ENCODE measurements at places on chromosomes 13 and 19.

- no peak for DNase-seq
These were observed 270.9 kb downstream of the LMO7 start for GRCh38 chr13:75907044-75907443.

DNA sequence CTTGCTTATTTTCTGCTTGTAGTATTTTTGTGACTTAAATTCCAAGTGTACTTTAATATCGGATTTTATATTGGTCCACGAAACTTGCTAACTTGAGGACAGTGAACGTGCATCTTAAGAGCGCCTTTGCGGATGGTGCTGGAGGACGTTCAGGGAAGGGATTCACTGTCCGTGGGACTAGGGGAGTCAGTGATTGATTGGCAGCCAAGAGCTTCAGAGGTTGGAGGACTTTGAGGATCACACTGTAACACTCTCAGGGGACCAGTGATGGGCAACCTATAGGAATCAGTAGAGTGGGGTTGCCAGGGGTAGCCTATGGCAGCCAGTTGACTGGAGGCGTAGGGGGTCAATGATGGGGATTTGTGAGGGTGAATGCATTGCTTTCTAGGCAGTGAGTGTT lies 516 bp downstream of the ZNF175 start:
- no peak for DNase-seq

DNA sequence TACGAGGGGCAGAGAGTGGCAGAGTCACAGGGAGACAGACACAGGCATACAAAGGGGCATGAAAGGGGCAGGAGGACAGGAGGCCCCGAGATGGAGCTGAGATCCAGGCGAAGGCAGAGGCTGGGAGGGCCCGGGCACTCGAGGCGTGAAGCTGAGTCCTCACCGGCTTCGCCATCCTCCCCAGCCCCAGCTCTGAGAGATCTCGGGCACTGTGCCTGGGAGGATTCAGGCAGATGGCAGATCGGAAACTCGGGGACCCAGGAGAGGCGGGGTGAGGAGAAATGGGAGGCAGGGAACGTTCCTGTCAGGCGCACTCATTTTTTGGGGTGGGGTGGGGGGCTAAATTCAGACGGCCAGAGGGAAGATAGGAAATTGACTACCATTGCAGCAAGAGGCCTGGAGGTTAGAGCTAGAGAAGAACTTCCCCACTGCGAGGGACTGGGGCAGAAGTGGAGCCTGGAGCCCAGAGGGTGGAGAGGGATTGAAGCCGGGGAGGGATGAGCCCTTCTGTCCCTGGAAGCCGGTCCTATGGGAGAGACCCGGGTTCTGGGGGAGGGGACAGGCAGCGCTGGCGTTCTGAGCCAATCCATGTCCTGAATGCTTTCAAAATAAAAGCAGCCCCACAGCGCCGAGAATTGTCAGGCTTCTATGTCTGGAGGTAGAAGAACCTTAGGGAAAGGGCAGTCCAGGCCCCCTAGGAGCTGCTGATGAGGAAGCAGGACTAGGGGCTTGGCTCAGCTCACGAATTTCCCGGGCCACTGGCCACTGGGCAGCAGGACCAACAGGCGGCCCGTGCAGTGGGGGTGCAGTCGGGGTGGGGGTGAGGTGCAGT lies 12.6 kb downstream of the LRRC4B start:
- DNase-seq: no peak

DNA sequence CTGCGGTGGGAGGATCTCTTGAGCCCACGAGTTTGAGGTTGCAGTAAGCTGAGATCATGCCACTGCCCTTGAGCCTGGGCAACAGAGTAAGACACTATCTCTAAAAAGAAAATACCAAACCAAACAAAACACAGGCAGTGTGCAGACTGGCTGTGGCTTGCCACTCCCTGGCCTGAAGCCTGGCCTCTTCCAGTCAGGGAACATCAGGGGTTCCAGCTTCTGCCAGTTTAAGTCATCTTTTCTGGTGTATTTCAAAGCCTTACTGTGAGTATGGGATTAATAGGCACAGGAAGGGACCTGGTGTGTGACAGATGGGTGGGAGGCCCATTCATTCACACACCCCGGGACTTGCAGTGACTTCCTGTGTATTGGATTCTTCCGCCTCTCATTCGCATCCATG lies 27.0 kb upstream of the F2RL3 start:
- DNase-seq: no peak

- DNase-seq: no peak
These were observed 153.9 kb downstream of the TEX29 start for GRCh38 chr13:111474136-111475002.

- no peak for DNase-seq
These were observed 18.1 kb downstream of the TSKS start for GRCh38 chr19:49744946-49745381.

DNA sequence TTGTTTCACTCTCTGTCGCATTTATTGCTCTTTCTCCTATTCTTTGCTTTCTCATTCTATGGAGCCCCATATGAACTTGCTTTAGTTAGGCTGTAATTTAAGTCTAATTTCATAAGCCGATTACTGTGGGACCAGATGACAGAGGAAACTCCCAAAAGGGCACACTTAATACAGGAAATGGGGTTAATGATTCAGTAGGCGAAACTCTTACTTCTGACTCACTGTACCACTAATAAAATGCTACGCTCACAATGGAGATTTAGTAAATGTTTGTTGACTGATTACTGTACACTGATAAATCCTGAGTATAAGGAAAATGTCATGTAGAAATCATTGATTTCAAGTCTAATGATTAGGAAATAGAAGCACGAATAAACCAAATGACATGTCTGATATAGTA lies 276.4 kb downstream of the KLF5 start:
- DNase-seq: no peak

DNA sequence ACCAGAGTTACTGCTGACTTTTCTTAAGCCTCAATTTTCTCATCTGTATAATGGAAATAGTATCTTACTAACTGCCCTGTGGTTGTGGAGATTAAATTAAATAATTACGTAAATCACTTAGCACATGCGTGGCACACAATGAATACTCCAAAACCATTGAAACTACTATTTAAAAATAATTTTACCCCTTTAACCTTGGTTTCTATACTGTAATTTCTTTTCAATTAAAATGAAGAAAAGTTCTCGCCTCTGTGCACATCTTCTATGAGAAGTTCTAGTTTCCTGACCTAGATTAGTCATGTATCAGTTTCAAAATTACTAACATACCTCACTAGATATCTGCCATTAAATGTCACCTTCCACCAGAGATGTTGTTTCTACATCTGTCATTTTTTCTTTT lies 5.7 kb downstream of the SLITRK1 start:
- DNase-seq: no peak

DNA sequence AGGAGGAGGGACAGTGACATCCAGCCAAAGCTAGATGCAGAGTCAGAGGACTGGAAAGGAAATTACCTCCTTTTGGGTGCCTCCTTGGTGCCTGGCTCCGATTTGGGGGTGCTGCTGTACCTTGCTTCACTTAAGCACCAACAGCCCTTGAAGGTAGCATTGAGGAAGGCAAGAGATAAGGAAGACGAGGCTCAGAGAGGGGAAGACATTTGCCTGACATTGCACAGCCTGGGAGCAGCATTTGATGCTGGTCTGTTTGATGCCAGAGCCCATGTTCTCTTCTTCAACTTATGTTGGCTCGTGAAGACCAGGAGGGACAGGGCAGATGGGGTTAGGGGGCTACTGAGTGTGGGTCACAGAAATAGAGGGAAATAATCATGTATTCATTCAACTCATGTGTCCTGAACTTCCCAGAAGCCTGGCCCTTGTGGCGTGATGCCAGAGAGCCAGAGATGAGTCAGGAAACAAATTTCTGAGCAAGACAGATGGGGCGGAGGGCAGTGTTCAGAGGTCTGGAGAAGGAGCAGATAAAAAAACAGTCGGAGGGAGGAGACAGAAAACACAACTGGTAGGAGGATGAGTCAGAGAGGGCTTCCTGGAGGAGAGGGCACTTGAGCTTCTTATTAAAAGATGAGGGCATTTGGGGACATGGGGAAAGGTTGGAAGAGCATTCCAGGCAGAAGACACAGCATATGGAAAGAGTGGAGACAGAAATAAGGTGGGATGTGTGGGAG lies 3.0 kb upstream of the C19orf81 start:
- no peak for DNase-seq

GRCh38 chr19:3186160-3186688 lies 494 bp downstream of the NCLN start:
- DNase-seq: no peak

DNA sequence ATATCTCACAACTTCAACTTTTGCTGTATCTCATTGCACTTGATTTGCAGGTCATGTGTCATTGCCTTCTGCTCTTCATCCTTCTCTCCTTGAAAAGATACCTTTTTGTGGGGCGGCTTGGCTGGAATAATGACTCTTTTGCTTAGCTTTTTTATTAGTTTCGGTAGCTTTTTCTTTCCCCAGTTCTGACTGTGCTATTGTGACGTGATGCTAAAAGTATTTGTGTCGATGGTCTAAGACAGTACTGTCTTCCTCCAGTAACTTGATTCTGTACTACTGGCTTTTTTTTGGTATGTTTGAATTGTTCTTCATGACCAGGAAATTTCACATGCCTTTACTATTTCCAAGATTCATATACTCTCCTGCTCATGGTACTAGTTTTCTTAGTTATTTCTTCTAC lies 63.1 kb downstream of the SLITRK1 start:
- no peak for DNase-seq
